Natural killer cell treated with Interleukin-12 subunit alpha and Interleukin-12 subunit beta and Interleukin-15 and Interleukin-18, amount 100 ng/mL, for 72 hours (primary cell): ENCODE measurements at places on chromosomes 16 and 17.
A peak's percentile ranks its signal among the peaks of the same experiment; 100 is the strongest.

DNA sequence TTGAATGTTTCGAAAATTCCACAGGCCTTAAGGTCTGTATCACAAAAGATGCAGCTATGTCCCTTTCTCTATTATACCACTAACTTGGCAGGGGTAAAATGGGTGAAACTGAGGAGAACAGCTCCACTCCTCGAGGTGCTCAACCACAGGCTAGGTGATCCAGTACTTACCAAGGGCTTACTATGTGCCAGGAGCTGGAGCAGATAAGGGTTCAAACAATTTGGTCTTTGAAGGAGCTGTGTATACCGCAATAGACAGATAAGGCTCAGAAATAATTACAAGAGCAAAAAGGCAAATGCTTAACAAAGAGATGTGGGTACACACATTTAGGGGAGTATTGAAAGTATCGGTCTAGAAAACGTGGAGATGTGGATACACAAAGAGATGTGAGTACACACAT is 1.5 kb downstream of the XPO6 start:
- DNase-seq, result no peak

GRCh38 chr17:82775001-82775823 is 23.3 kb downstream of the TBCD start:
- peak; percentile 65 for DNase-seq

GRCh38 chr16:68792465-68793324 is 50.6 kb upstream of the TANGO6 start:
- no peak for DNase-seq

DNA sequence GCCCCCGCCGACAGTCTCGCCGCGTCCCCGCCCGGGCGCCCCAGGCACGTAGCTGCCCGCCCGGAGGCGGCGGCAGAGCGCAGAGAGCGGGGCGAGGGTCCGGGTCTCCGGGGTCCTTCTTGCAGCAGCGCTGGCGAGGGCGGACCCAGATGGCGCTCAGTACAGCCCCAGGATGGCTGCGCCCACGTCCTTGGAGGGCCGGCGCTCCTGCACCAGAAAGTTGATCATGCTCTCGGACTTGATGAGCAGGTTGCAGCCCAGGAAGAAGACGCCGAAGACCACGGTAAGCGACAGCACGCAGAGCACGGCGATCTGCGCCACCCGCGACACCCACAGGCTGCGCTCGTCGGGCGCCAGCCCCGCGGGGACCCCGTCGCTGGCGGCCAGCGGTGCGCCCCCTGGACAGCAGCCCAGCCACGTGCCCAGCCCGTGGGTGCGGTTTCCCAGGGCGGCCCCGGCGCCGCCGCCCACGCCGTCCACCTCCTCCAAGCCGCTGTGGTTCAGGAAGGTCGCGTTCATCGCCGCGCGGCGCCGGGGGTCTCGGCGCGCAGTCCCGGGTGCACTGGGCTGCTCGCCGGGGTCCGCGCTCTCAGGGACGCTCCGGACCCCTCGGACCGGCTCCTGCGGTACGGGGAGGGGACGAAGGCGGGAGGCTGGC is 435 bp downstream of the RPRML start:
- no peak for DNase-seq

GRCh38 chr16:57759541-57760356 is 24.2 kb downstream of the KATNB1 start:
- no peak for DNase-seq

- DNase-seq, result no peak
Observed at GRCh38 chr16:84354306-84354705, 14.0 kb upstream of the ATP2C2 start.
